Neural progenitor cell (in vitro differentiated cells): ENCODE measurements at places on chromosomes 6 and 20. TPM values are rescaled to one million over a fixed set of nuclear protein-coding genes. Genes with fewer than 3 reads are reported as not detected.

GRCh38 chr6:166942393-166943168 is 13.8 kb downstream of the RNASET2 start:
- no peak for DNase-seq

The MMP24 gene
- total RNA-seq = 1.4 and 1.9 TPM in 2 replicates

DNA sequence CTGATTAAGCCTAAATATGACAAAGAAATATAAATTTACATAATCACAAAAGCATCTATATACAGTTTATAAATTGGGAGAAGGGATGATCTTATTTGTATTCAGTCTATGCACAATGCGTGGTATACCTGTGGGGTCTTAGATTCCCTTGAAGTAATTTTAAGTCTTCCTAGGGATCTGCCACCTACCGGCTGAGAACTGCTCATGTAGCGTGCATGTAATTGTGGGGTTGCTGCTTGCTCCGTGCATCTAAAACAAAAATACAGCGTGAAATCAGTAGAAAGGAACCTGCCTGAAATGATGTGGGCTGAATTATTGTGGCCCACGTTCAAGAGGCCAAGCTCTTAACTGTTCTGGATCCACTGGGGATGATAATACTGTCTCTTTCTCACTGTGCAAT is 187.3 kb downstream of the MBOAT1 start:
- no peak for DNase-seq

GRCh38 chr20:4774207-4774606 is 52.5 kb downstream of the PRND start:
- no peak for DNase-seq

GRCh38 chr6:2725999-2726567 is 24.6 kb downstream of the MYLK4 start:
- DNase-seq = no peak

GRCh38 chr20:63771046-63771707 is 31.6 kb downstream of the SLC2A4RG start:
- DNase-seq = no peak

GRCh38 chr6:81054036-81054435 is 698.4 kb downstream of the TENT5A start:
- no peak for DNase-seq
